ENCODE measurements at places on chromosomes 3 and 15.

- peak; percentile 24 for DNase-seq
Observed at GRCh38 chr3:148309390-148310035, 388.2 kb upstream of the AGTR1 start.

DNA sequence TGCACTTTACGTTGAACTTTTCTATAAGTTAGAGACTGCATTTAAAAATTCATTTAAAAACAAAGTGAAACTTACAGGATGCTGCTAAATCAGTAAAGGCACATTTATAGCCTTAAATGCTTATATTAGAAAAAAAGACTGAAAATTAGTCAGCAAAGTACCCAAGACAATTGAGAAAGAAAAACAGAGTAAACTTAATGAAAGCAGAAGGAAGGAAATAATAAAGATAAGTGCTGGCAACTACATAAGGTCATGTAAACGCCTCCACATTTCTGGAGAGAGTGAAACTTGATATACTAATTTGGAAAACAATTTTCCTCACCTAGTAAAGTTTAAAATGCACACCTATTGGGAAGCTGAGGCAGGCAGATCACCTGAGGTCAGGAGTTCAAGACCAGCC is 58.2 kb upstream of the ACAN start:
- no peak for DNase-seq

GRCh38 chr15:36109943-36110658 is 469.3 kb upstream of the CDIN1 start:
- no peak for DNase-seq

- DNase-seq = no peak
Observed at GRCh38 chr15:100264994-100265640, 76.7 kb downstream of the ADAMTS17 start.

GRCh38 chr15:67914537-67915460 is 75.0 kb upstream of the RNU6-1 start:
- peak; percentile 59 for DNase-seq

DNA sequence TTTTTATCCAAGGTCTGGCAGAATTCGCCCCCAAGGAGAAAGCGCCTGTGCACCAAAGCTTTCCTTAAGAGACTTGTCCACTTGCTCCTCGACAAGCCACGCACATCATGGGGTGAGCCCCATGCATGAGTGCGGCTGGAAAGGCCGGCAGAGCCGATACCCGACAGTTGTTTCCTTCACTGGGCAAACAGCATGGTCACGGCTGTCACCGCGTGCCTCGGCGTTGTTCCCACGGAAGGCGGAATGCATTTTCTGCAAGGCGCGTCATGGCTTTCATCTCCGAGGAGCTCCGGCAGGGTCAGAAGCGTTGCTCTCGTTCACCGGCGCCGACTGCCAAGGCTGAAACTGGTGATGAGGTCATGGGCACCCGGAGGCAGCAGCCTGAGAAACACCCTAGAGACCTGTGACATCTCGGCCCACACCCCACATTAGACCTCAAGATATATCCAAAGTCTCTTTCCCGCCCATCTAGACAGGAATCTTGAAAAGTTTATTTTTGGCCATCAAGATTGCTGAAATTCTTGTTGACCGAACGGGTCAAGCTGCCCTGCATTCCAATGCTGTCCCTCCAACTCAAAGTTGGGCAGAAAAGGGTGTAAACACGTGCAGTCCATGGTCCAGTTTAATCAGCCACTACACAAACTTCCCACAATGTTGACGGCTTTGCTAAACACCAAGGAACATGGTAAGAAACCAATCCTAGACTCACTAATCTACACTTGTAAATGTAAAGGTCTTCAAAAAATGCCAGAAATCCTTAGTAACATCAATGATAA is 604 bp upstream of the TJP1 start:
- DNase-seq = peak; percentile 78

- peak; percentile 71 for DNase-seq
Observed at GRCh38 chr3:359672-360071, 163.1 kb downstream of the CHL1 start.

- DNase-seq = no peak
Observed at GRCh38 chr3:86976219-86976618, 14.7 kb downstream of the VGLL3 start.

- DNase-seq = no peak
Observed at GRCh38 chr3:69454204-69454787, 68.4 kb upstream of the FRMD4B start.

- DNase-seq = peak; percentile 74
Observed at GRCh38 chr3:149442851-149443544, 31.5 kb upstream of the TM4SF4 start.

GRCh38 chr3:115685097-115685496 is 61.8 kb downstream of the GAP43 start:
- DNase-seq = no peak

DNA sequence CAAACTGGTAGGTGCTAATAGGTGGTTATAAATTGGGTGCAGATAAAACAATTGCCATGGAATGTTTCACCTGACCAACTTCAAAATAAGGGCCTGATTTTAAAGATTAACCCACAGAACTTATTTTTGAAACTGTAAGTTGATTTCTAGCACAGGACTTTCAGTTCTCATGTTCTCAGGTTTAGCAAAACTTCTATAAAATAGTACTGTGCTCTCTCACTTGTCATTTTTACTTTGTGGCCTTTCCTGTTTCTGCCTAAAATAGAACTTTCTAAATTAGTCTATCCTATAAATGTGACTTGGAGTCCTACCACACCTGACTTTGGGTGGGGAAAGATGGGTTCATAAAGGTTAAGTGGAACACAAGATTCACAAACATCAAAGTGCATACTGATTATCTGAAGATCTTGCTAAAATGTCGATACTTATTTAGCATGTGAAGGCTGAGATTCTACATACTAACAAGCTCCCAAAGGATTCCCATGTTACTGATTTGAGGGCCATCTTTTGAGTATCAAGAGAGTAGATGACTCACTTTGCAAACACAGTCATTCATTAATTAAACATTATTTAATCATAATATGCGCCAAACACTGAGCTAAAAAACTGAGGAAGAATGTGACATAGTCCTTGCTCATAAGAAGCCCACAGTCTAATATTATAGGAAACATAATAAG is 38.6 kb downstream of the BTLA start:
- no peak for DNase-seq

DNA sequence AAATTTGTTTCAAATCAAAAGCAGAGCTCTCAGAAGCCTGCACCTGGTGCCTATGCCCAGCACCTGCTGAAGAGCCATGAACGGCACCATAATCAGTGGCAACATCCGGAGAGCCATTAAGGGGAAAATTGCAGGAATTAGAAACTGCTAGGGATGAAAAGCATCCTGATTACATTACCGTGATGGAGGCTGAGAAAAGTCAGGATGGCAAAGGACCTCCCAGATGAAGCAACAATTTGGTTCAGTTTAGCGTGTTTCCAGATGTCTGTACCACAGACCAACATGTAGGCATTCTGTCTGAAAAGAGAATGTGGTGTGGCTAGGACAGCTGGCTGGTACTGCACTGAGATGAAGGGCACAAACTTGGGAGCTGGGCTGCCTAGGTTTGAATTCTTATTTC is 106.1 kb downstream of the EOMES start:
- DNase-seq = no peak

DNA sequence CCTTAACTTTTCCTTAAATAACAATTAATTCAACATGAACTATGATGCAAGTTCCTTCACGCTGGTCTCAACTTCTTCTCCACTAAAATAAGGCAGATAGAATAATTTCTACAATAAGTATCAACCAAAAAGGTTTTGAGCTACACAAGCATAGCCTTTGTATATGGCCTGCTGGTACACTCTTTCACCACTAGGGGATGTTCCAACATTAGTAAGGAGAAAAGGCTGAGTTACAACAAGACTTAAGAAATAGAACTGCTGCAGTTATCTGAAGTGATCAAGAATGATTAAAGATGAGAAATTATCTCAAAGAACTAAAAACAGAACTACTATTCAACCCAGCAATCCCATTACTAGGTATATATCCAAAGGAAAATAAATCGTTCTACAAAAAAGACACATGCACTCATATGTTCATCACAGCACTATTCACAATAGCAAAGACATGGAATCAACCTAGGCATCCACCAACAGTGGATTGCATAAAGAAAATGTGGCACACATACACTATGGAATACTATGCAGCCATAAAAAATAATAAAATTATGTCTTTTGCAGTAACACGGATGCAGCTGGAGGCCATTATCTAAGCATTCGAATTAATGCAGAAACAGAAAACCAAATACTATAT is 14.4 kb downstream of the ATP13A3 start:
- DNase-seq = peak; percentile 53

- no peak for DNase-seq
Observed at GRCh38 chr3:101038880-101039279, 45.7 kb upstream of the ABI3BP start.

DNA sequence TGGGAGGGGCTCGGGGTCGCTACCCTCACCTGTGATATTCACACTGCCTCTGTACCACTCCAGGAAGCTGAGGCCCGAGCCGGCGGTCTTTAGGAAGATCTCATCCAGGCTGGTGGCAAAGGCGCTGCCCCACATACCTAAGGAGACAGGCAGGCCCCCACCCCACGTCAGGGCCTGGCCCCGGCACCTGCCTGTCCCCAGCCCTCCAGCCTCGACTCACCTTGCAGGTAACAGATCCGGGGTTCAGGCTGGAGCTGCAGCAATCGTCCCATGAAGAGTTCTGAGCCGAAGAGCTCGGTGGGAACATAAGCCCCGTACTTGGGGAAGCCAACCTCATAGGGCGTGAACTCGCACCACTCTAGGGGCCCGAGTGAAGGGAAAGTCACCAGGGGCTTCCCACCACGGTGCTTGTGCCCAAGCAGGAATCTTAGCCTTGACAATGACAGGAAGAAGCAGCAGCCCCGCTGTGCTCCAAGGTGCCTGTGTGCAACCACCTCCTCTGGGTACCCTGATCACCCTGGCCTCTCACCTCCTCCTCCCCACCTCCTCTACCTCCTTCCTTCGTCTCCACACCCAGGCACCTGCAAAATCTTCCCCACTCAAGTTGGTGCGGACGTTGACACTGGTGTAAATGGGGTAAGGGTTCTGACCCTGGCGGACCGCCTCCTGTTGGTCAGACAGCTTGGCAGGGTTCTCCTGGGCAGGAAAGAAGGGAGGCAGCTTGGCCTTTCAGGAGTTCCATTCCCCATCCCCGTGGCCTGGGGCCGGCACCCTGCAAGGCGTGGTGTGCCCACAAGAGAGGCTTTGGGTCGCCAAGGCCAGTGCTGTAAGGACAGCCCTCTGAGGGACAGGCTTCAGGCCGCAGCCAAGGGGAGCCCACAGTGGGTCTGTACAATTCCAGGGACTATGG is 10.6 kb downstream of the PLA2G4F start:
- DNase-seq = no peak

DNA sequence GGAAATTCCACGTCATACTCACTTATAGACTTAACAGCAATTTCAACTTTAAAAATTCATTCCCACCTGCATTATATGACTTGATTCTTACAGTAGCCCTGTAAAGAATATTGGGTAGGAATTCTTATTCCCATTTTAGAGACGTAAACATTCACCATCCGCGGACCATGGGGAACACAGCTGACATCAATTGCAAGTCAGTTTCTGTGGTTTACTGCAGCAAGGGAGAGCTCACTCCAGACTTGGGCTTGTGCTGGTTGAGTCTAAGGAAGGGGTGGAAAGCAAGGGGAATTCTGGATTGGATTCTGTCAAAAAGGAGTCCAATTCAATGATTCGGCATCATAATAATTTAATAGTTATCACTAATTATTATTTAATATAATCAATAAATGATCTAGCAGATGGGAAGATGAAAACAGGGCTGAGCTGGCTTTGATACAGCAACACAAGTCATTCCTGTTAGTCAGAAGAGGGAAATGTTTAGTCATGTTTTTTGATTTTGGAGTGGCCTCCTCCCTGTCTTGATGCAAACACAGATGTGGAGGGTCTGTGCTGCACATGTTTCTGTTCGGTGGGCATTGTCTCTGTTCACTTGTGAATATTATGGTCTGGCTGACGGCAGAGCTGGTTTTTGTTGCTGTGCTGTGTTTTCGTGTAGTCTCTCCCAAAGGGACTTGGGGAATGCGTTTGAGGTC is 9.7 kb downstream of the LIPC start:
- no peak for DNase-seq

GRCh38 chr3:39750712-39751111 is 58.7 kb upstream of the MYRIP start:
- DNase-seq = no peak

GRCh38 chr3:181886676-181887075 is 175.0 kb downstream of the SOX2 start:
- no peak for DNase-seq

- peak; percentile 60 for DNase-seq
Observed at GRCh38 chr3:188345223-188345622, 191.3 kb downstream of the LPP start.

- no peak for DNase-seq
Observed at GRCh38 chr15:92574161-92574560, 81.4 kb downstream of the FAM174B start.

DNA sequence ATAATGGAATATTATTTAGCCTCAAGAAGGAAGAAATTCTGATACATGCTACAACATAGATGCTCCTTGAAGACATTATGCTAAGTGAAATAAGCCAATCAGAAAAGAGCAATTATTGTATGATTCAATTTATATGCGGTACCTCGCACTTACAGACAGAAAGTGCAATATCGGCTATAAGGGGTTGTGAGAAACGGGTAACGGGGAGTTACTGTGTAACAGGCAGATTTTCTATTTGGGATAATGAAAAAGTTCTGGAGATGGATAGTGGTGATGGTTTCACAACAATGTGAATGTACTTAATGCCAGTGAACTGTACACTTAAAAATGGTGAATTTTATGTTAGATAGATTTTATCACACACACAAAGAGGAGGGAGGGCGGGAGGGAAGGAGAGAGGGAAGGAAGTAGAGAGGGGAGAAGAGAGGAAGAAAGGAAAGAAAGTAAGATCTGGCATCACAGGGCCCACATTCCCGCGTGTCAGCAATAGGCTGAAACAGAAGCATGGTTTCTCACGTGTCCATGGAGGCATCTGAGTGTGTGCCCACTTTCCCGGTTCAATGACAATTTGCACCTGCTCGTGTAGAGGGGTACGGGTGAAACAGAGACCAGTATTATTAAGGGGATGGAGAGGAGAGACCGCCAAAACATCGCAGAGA is 700 bp upstream of the BLM start:
- no peak for DNase-seq

GRCh38 chr3:152472672-152472954 is 203.9 kb downstream of the MBNL1 start:
- DNase-seq = no peak

DNA sequence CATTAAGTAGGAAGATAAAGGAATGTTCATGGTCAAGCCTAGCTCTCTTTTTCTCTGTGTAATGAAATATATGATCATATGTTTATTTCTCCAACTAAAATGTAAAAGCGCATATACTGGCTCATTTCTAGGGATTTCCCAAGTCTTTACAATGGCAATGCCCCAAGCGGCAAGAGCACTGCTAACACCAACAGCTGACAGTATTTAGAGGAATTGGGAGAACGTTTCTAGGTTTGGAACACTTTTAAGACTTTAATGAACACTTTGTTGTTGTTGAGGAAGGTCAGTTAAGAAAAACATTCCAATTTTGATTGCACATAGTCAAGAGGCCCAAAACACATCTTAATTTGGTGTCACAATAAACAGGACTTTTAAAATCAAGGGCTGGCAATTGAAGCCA is 132.7 kb downstream of the ATP8B4 start:
- no peak for DNase-seq
